Activated naive CD4-positive, alpha-beta T cell treated with anti-CD3 and anti-CD28 coated beads for 36 hours (primary cell): ENCODE measurements at places on chromosomes 7 and 10. TPM values are rescaled to one million over a fixed set of nuclear protein-coding genes. Genes with fewer than 3 reads are reported as not detected.

The ABCB1 gene
- total RNA-seq, result 2.3 TPM

The ADAM12 gene
- not detected for total RNA-seq

The GHRHR gene
- total RNA-seq, result not detected

The PNLIPRP1 gene
- not detected for total RNA-seq

The FOXI2 gene
- total RNA-seq, result not detected
